MV-4-11 (cell line): ENCODE measurements at places on chromosomes 7 and 10.
A peak's percentile ranks its signal among the peaks of the same experiment; 100 is the strongest.

GRCh38 chr10:25944771-25945170, 10.7 kb downstream of the MYO3A start:
- DNase-seq = no peak

DNA sequence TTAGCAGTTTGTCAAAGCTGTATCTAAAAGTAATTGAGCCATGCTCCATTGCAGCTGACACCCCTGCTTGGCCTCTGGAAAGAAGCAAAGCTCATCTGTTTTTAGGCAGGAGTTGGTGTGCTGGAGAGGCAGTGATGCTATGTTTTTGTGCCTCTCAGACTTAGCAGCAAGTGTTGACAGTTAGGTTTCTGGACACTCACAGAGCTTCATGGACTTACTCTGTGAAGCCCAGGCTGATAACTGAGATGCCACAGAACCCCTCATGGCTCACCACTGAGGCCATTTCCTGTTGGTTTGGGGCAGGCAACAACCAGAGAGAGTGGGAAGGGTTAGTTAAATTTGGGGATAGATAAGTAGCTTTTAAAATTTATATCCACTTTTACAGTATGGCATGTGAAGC, 59.8 kb downstream of the BTAF1 start:
- no peak for DNase-seq

DNA sequence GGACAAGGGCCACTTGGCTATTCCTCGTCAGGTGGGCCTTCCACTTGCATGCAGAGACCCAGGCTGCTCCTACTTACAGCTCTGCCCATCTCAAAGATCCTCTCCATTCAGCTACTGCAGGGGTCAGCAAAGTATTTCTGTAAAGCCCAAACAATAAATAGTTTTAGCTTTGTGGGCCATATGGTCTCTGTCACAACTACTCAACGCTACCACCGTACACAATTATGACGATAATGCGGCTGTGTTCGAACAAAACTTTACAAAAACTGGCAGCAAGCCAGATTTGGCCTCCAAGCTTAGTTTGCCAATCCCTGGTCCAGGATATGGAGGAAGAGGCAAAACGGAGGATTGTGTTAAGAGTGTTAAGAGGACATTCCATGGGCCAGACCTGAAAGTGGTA, 12.8 kb downstream of the RAB11FIP2 start:
- DNase-seq = no peak

DNA sequence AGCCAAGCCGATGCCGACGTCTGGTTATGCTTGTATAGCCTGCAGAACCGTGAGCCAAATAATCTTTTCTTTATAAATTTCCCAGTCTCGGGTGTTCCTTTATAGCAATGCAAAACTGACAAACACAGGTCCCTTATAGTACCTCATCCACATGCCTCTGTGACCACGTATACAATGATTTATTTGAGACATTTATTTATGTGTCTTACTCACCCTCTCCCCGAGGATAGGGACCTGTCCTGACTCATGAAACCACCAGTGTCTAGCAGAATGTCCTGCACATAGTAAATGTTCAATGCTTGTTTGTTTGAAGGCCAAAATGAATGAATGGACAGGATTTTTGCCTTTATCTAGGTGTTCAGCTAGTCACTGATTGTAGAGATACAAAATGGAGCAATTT, 147.9 kb upstream of the FZD8 start:
- no peak for DNase-seq

DNA sequence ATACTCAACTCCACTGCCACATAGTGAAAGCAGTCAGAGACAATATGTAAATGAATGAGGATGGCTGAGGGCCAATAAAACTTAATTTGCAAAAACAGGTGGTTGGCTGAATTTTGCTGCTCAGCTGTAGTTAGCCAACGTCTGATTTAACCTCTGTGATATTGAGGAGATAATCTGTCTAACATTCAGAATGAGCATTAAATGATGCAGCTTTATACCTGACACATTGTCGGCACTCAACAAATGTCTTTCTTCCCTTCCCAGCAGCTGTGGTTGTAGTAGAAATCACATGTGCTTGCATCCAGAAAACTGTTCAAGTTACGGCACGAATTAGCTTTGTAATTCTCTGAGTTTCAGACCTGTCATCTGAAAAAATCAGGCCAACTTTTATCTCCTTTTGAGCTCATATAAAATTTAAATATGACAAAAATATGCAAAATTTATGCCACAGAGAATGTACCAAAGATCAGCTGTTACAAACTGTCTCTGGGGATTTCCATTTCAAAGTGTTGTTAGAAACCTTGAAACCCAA, 1239.7 kb downstream of the GATA3 start:
- no peak for DNase-seq

GRCh38 chr10:84428711-84429110, 100.3 kb downstream of the CCSER2 start:
- no peak for DNase-seq

- peak; percentile 72 for DNase-seq
Observed at GRCh38 chr10:59585046-59585700, 124.5 kb downstream of the SLC16A9 start.
